GM12878 (cell line): ENCODE measurements at places on chromosomes 5 and 9.

- no peak for DNase-seq
Measured at GRCh38 chr5:652773-653350, 40.3 kb downstream of the TPPP start.

DNA sequence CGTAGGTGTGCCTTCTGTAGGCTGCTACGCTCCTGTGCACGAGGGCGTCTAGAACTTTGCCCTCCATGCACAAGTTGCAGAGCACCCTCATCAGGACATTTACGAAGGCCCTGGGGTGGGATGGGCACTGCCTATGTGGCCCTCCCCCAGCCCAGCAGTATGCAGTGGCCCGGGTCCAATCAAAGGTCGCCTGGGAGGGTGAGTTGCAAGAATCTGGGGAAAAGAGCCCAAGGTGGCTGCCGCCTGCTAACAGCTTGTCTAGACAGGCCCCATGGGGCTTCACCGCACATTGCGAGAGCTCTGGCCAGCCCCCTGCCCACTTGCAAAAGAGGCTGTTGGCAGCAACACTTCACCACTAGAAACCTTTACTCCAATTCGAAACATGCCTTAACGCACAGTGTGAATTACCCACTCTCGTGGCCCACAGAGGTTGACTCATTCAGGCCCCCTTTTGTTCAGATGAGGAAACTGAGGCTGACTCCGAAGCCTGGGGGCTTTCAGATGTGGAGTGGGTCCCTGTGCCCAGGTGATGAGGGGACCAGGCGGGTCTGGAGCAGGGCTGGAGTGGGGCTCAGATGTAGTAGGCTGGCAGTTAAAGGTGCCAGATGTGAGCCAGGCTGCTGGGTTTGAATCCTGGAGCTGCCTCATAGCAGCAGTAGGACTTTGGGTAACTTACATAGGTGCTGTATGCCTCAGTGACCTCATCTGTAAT lies 31.8 kb upstream of the IL17B start:
- DNase-seq, result no peak

DNA sequence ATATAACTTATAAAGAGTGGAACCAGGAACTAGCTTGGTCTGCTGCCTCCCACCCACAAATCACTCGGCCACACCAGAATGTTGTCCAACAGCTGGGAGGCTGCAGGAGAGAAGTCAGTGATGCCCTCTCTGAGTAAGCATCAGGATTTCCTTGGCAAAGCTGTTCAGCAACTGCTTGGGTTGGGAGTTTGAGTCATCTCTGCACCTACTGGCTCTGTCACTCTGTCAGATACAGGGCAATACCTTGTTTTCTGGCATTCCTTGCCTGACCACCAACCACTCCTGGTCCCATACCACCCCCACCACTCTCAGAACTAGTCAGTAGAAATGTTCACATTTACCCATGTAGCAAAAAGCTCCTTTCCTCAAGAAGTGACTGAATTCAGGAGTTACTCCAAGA lies 36.8 kb upstream of the GCNT4 start:
- no peak for DNase-seq

DNA sequence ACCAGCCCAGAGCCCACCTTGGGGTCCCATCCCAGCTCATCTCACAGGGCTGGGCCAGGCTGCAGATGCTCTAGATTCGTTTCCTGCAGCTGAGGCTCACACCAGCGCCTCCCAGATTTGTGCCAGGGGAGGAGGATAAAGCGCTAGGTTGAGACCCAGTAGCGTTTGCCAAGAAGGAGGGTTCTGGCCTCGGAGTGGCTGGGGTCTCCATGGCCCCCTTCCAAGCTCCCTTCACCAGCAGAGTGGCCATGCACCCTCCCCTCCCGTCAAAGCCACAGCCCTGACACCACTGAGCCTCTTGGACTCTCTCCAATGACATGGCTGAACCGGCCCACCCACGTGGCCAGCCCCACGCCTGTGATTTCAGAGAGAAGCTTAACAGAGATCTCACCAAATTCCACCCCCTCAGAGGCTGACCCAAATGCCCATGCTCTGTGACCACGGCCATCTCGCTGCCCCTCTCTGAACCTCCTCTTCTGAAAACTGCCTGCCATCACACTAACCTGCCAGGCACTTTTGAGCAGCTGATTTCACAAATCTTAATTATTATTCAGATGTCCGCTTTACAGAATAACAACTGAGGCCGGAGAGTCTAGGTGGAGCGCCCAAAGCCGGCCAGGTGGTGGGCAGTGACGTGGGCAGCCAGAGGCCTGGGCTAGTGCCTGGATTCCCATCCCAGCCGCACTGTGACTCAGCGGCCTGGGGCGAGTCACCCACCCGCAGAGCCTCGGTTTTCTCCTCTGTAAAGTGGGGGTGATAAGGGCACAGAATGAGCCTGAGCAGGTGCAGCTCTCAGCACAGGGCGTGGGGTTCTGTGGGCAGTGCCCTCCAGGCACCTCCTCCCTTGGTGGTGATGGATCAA lies 155.7 kb downstream of the C9orf50 start:
- DNase-seq, result no peak

GRCh38 chr9:87889065-87889881 lies 6.6 kb downstream of the SPATA31E1 start:
- DNase-seq, result no peak

DNA sequence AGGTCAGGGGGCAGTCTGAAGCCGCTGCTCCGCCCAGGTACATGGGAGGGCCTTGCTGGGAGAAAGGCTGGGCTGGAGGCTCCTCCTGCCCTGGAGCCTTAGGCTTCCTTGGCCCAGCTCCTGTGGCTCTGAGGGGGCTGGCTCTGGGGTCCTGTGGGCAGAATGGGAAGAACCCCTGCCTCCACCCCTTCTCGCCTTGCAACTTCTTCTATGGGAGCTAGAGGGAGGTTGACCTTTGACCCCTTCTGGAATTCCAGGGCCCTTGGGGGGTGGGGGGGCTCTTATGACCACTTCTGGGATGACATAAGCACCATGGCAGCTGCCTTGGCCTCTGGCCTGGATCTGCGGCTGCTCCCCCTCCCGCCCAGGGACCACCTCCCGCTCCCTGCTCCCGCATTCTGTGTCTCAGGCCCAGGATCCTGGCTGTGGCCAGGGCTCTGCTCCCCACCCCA lies 32.2 kb downstream of the IER5L start:
- DNase-seq, result no peak
